Activated CD8-positive, alpha-beta T cell treated with anti-CD3 and anti-CD28 coated beads for 36 hours (primary cell): ENCODE measurements at places on chromosomes 16 and 17. TPM values are rescaled to one million over a fixed set of nuclear protein-coding genes. Genes with fewer than 3 reads are reported as not detected.

The ACACA gene
- total RNA-seq, result 68.2 TPM

DNA sequence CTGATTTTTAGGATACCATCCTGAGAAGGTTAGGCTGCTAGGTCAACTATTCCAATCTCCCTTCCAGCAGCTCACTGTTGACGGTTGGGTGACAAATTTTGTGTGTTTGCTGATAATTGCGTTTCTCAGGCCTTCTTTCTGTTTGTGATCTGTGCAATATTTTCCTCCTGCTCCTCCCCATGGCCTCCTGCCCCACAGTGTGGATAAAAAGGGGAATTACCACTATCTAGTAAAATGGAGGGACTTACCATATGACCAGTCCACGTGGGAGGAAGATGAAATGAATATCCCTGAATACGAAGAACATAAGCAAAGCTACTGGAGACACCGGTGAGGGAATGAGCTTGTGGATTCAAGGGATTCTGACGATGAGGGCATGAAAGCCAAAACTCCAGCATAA, 9.2 kb downstream of the CHD3 start:
- DNase-seq, result peak; percentile 25

- peak; percentile 81 for DNase-seq
Measured at GRCh38 chr17:68356520-68356919, 65.2 kb downstream of the ARSG start.

The HS3ST3A1 gene
- total RNA-seq, result 0.11 TPM

DNA sequence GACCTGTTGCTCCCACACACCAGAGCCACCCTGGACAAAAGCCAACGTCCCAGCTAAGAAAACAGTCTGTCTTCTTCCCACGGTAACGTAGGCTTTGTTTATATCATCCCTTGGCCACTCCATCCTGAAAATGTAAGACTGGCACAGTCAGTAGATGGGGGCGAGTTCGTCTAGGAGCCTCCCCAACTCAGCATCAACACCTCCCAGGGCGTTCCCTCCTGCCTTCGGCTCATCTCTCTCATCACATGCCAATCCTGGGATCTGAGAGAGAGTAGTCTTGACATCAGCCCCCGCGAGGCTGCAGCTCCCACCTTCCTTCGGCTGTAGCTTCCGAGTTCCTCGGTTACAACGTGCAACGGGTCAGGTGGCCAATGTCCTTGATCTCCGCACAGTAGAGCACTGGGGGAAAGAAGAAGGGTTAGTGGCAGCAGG, 894 bp downstream of the RNF227 start:
- no peak for DNase-seq

GRCh38 chr17:27572665-27573064, 58.3 kb upstream of the LGALS9 start:
- peak; percentile 91 for DNase-seq

- peak; percentile 46 for DNase-seq
Measured at GRCh38 chr17:43456661-43457361, 27.0 kb upstream of the DHX8 start.

The CNTNAP1 gene
- total RNA-seq, result 0.13 TPM
